ENCODE measurements at places on chromosomes 7 and 10.

DNA sequence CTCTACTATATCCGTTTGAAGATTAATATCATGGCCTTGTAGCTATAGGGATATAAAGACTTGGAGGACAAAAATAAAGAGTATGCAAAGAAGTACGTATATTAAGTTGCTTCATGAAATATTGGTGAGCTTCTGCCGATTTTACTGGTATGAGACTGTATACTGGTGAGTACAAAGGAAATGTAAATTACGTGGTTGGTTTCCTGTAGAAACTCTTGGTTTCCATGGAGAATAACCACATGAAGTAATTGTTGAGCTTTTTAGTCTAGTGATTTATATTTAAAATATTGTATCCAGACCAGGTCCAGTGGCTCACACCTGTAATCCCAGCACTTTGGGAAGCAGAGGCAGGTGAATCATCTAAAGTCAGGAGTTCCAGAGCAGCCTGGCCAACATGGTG lies 32.2 kb upstream of the GLI3 start:
- DNase-seq = no peak

DNA sequence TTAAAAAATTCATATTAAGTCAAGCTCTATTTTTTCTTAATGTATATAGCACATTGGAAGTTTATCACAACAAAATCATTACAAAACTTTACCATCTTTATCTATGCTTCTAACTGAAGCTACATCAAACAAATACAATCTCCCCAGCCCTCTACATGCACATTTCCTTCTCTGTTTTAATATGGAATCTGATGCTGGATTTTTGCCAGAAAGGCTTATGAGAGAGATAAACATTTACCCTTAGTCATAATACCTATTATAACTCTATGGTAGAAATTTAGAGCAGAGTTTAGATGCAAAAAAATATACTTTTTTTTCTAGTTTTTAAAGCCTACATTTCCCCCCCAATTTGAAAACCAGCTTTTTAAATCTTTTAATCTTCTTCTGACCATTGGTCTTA lies 1198.6 kb downstream of the GATA3 start:
- DNase-seq = no peak

DNA sequence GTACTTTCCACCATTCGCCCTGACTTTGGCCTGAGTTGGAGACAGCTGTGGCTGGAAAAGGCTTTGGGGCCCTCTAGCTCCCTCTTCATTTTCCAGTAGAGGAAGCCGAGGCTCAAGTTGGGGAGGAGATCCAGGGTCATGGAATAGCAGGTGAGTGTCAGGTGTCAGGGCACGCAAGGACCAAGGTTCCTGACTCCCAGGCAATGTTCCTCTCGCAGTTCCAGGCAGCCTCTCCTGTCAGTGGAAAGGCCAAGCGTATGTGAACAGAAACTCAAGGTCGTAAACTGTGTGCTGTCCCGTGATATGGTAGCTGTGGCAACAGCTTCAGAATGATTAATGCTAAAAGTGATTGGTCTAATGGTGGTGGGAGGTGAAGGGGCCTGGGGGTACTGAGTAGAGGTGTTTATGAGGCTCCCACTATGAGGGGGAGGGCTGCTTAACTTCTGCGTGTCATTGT lies 13.2 kb downstream of the ADAMTS14 start:
- no peak for DNase-seq

- no peak for DNase-seq
Observed at GRCh38 chr7:23353172-23353571, 54.0 kb downstream of the MALSU1 start.

- no peak for DNase-seq
Observed at GRCh38 chr10:101256387-101256786, 27.1 kb upstream of the LBX1 start.
